ENCODE measurements at places on chromosomes 3 and 15.

DNA sequence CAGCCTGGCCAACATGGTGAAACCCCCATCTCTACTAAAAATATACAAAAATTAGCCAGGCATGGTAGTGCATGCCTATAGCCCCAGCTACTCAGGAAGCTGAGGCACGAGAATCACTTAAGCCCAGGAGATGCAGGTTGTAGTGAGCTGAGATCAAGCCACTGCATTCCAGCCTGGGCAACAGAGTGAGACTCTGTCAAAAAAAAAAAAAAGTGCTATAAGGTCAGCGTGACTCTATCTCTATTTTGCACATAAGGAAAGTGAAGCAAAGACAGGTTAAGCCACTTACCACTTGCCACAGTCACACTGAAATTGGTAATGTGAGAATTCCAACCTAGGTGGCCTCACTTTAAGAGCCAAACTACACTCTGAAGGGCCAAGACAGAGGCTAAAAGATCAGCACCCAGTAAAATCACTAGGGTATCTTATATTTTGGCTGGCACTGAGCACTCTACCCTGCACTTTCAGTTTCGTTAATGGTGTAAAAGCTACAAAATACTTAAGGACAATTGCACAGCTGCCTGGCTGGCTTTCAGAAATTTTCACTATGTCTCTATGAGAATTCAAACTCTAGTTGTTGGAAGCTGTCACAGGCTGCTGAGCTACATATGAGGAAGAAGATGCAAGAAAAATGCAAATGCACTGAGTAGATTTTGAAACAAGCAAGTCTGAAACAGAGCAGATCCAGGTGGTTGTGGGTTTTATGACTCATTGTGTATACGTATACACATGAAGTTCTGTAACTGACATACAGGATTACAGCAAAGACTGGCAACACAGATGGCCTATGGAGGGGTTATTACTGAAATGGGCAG lies 32.7 kb downstream of the TRANK1 start:
- DNase-seq: no peak

DNA sequence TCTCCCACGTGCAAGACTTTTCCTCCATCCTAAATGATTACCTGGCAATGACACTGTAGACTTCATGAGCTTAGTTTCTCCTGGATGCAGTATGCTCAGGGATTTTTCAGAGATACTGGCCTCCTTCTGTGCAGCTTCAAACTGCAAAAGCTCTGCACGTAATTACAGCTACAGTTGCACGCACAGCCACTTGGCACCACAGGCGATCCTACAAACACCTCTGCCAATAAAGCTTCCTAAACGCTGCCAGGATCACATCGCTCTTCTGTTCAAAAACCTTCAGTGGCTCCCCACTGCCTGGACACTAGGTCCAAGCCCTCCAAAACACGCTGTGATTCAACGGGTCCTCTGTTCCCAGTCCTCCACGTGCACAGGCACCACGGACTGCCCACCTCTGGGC lies 49.5 kb downstream of the NUP210 start:
- no peak for DNase-seq

GRCh38 chr3:41208507-41209220 lies 9.4 kb downstream of the CTNNB1 start:
- DNase-seq: no peak

DNA sequence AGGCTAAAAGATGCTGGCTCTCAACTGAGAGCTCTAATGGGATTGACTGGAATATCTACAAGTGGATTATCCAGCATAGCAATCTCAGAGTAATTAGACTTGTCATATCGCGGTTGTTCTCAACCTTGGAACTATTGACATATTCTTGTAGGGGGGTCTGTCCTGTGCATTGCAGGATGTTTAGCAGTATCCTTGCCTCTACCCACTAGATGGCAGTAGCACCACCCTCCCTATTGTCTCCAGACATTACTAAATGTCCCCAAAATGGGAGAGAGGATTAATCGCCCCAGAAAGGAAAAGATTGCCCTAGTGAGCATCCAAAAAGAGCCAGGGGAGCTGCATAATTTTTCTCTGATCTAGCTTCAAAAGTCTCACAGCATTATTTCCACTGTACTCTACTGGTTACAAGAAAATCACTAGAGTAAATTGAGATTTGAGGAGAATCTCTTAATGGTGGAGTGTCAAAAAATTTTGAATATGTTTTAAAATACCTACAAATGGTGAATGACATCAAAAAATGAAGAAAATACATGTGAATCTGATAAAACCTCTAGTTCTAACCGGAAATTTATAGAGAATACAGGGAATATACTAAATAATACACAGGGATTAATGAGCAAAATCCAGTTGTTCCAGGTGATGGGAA lies 388.2 kb upstream of the AGTR1 start:
- no peak for DNase-seq

GRCh38 chr15:26028086-26028740 lies 165.1 kb upstream of the ATP10A start:
- DNase-seq: no peak

GRCh38 chr15:91473894-91474545 lies 374.0 kb downstream of the SV2B start:
- no peak for DNase-seq

Data from right renal pelvis (tissue), 4 donors.